Activated CD4-positive, alpha-beta T cell treated with anti-CD3 and anti-CD28 coated beads, Interleukin-2, amount 10 ng/mL, durations not matched to agents 7 days and 5 days (primary cell): ENCODE measurements at places on chromosomes 5 and 9. TPM values are rescaled to one million over a fixed set of nuclear protein-coding genes. Genes with fewer than 3 reads are reported as not detected.
A peak's percentile ranks its signal among the peaks of the same experiment; 100 is the strongest.

DNA sequence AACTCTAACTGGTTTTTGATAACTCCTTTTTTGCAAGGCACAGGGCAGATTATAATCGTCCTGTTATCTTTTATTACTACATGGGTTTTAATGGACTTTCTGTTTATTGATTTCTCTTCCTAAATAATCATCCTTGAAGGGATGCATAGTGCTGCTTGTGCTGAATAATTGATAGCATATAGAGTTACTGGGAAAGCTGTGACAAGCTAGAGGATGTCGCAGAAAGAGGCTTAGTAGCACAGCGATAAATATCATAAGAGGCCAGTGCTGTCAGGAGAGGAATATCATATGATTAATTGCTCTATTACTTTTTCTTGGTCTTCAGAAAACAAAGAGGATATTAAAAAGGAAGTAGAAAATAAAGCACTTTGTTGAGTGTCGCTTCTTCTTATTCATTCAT, 1007.1 kb upstream of the ACO1 start:
- DNase-seq = no peak

DNA sequence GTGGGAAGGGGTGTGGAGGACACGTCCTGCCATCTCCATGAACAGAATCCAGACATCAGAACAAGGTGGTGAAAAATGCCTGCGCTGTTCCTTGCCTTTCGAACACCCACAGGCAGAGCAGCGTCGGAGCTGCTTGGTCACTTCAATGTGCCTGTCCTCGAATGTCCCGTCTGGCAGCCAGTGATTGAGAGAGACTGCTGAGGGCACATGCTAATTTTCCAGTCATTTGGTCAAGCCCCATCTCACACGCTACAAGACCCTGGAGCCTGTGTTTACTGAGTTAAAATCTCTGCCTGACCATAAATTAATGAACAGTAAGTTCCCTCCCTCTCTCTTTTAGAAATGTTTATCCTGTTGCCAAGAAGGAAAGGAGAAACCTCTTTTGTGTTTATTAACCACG, 149.3 kb downstream of the NTRK2 start:
- no peak for DNase-seq

DNA sequence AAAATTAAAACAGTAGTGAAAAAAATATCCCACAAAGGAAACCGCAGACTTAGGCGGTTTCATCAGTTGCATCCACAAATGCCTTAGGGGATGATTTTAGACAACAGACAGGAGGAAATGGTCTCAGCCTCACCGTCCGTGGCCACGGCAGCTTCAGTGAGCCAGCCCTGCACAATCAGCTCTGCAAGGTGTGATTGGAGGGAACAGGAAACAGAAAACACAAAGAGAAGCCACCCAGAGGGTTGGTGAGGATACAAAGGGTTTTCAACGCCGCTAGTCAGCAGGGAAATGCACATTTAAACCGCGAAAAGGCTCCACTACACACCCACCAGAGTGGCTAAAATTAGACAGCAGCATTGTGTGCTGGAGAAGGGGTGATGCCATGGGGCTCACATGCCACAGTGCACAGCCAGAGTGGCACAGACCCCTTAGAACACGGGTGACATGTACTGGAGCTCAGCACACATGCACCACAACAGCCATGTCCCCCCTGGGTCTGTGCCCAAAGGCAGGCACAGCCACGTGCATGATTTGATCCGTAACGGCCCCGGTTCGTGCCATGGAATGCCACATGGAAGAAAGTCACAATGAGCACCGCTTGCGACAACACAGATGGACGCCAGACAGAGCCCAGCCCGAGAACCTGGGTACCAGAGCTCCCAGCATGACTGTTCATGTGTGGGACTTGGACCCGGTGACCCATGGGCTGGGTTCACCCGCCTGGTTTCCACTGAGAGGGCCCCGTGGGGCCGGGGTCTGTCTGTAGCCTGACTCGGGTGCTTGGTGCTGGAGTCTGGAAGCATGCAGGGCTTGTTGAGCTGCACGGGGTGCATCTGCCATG, 18.3 kb upstream of the TERT start:
- peak; percentile 75 for DNase-seq

- DNase-seq = no peak
Measured at GRCh38 chr5:174309131-174309795, 263.8 kb downstream of the NSG2 start.

DNA sequence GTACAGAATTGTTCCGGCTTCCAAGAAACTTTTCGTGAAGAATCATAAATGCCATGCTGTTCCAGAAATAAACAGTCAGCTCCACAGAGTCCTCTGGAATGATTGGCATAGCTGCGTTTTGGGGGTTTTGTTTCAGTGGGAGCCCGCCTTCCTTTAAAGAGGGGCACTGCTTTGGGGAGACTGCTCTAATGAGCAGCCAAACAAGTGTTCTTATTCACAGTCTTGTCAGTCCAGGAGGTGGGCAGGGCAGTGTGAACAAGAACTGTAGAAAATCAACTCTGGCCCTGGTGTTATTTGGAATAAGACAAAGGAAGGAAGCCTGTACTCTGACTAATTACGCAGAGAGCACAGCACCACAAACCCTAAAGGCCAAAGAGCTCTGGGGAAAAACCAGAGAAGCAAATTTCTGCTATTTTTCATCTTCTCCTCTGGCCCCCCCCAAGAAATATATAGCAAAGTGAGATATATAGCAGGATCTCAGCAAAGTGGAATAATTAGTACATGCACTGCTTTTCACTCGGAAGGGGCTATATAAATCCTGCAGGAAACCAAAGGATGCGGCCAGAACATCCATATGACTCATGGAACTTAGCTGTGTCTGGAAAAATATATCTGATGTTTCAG, 92.9 kb downstream of the GLDC start:
- DNase-seq = no peak

DNA sequence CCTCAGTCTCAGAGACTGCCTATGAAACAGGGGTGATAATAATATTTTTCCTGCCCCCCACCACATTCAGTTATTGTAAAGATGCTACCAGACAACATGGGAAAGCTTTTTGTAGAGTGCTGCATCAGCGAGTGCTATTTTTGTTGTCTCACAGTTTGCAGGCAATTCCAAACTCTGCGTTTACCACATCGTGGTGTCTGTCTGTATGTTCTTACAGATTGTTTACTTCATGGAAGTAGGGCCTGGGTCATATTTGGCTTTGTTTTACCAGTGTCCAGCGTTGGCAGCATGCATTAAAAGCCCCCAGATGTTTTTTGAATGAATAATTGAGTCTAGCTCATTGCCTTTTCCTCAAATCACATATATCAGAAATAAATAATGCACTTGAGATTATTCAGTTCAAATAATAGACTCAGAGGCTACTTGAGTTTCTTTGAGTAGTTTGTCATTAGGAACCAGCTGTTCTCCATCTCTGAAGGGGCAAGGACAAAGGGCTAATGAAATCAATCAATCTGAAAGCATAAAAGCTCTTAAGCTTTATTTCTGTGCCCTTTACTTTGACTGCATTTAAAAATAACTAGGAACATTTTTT, 243.7 kb downstream of the CWC27 start:
- no peak for DNase-seq

DNA sequence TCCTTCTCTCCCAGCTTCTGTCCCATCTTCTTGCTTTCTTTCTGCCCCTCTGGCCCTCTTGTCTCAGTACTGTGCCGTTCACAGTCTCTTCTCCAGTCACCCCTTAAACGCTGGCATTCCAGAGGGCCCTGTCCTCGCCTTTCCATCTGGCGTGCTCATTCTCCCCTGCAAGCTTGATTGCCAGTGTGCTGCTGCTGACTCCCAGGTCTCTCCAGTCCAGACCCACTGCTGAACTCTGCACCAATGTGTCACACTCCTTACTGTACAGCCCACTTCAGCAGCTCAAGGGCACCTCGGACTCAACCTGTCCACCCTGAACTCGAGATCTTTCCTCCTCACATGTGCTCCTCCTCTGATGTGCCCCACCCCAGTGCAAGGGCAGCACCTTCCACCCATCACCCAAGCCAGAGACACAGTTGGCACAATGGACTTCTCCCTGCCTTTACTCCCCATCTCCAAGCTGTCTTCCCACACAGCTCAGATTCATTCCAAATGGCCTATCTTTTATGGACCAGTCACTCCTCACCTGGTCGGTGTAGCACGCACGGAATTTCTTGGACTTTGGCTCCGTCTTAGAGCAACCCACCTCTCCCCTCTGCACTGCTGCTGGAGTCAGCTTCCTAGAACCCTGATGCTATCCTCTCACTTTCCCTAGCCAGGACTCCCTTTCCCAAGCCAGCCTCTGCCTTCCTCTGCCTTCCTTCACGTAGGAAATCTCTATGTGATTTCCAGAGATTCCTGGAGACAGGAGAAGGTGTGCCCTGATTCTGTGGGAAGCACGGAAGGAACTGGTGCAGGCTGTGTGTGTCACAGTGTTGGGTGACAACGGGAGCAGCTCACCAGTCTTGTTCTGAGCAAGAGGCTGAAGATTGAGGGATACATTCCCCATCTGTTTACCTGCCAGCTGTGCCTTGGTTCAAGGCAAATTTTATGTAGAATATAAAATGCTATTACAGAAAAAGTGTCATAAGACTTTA, 26.0 kb upstream of the SLC2A8 start:
- DNase-seq = no peak

- no peak for DNase-seq
Measured at GRCh38 chr9:34866614-34867013, 91.5 kb upstream of the PHF24 start.

GRCh38 chr5:180093241-180093640, 21.7 kb upstream of the RNF130 start:
- DNase-seq = no peak

DNA sequence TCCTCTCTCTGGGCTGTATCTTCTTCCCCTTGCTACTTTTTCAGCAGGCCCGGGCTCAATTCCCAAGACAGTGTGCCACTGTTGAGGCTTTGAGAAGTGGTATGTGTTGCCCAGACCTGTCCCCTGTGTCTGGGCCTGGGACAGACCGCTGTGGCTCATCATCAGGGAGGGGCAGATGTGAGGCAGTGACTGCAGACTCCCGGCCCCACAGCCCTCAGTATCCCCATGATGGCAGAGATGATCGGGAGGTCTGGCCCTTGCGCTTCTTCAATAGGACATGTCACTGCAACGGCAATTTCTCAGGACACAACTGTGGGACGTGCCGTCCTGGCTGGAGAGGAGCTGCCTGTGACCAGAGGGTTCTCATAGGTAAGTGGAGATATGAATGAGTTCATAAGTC, 828 bp downstream of the TYRP1 start:
- DNase-seq = no peak

DNA sequence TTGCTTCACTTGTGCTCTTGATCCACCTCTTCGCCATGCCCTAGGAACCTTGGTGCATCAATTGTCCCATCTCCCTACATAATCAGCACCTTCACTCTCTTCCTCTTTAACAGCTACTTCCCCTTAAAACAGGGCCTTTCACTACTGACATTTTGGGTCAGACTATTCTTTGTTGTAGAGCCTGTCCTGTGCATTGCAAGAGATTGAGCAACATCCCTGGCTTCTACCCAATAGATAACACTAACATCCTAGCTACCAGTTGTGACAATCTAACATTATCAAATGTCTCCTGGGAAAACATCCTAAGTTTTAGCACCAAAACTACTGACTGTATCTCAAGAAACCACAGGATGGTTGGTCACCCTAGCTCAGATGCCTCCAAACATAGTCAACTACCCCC, 854.3 kb upstream of the DMAC1 start:
- no peak for DNase-seq

GRCh38 chr5:135242866-135243555, 156.0 kb downstream of the MACROH2A1 start:
- DNase-seq = no peak

GRCh38 chr9:82681809-82682208, 381.1 kb downstream of the RASEF start:
- DNase-seq = no peak

DNA sequence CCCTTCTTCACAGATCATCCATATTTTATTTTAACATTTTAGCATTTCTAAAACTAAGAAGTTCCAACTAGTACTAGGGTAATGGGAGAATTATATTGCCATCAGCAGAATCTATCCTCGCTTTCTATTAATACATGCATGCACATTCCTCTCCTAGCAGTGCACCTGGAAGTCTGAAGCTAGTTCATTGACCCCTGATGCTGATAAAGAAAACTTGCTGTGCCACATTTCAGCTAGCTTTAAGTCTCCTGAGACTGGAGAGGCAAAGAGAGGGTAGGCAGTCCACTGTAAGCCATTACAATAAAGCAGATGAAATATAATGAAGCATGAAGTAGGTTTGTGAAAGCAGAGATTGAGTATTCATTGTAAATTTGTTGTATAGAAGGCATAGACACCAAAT, 15.8 kb downstream of the MINAR2 start:
- DNase-seq = no peak

- no peak for DNase-seq
Measured at GRCh38 chr9:5455181-5455580, 4.8 kb downstream of the CD274 start.

DNA sequence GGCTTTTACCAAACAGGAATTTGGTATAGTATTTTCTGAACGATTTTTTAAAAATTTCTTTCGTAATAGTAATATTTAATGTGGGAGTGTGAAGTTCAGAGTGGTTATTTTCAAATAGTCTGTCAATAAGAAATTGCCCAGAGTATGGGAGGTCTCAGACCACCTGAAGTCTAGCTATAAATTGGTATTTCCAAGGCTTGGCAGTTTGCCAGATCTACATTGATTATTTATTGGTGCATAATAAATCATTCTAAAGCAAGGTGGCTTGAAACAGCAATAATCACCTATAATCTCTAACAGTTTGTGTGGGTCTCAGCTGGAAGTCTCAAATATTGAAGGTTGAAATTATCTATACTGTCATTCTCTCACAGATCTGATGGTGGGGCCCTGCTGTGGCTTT, 118.5 kb downstream of the PRR16 start:
- DNase-seq = no peak

GRCh38 chr5:72956324-72957140, 691 bp downstream of the FCHO2 start:
- DNase-seq = peak; percentile 11

DNA sequence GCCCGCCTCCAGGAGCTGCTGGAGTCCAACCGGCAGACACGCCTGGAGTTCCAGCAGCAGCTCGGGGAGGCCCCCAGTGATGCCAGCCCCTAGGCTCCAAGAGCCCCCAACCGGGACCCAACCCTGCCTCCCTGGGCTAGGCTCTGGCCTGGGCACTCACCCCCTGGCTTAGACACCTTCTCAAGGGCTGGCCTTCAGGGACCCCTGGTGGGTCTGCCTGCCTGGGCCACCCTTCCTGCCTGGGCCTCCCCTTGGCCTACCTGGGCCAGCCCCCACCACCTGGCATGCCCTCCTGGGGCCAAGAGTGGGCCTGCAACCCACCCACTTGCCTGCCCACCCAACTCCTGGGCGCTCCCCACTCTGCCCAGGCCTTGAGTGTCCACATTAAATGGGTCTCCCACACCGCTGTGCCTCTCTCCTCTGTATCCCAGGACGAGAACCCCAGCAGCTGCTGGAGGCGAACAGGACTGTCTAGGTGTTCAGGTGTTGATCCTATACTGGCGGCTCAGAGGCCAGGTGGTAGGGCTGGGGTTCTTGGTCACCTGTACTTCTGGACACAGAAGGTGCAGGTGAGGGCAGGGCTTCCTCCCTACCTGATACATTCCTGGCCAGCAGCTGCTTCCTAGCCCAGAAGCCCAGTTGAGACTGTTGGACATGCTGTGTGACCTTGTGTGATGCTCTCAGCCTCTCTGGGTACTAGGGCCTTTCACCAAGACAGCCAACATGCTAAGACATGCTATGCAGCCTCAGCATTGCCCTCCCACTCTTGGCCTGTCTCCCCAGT, 3.6 kb downstream of the BBLN start:
- DNase-seq = no peak

The IFNA2 gene
- not detected for total RNA-seq

The ORM1 gene
- not detected for total RNA-seq

The GARIN3 gene
- total RNA-seq = not detected

The SLC25A2 gene
- 0.42 TPM for total RNA-seq

The SELENOP gene
- not detected for total RNA-seq

The LHFPL2 gene
- 0.37 TPM for total RNA-seq

The LRRC19 gene
- total RNA-seq = not detected

The GLRA1 gene
- total RNA-seq = not detected

The DMRTA1 gene
- total RNA-seq = not detected
